Cardiac fibroblast (primary cell): ENCODE measurements at places on chromosomes 12 and 14.

DNA sequence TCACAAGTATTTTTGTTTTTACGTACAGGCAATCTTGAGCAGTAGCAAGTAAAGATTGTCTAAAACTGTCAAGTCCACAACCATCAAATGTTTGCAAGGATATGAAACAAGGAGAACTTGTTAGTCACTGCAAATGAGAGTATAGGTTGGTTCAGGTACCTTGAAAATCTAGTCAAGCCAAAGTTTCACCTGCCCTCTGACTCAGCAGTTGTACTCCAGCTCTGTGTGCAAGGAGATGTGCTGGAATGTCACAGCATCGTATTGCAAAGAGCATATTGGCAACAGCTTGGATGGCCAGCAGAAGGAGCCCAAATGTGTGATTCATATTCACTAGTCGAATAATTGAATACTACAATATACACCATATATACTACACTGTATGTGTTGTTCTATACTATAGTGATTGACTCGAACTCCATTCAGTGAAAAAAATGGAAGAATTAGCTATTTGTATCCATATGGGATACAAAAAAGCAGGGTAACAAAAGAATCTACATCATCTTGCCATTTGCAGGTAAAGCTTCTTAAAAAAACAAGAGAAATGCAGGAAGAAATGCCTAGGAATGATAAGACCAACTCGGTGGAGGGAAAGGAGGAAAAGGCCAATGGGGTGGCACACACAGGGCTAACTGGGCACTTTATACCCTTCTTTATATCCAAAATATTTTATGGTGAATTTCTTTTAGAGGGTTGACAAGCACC is 44.0 kb downstream of the EID3 start:
- peak; percentile 31 for DNase-seq

- DNase-seq: peak; percentile 22
Observed at GRCh38 chr12:89636776-89637160, 71.9 kb downstream of the ATP2B1 start.

- no peak for DNase-seq
Observed at GRCh38 chr14:100674897-100675619, 51.6 kb upstream of the DLK1 start.

DNA sequence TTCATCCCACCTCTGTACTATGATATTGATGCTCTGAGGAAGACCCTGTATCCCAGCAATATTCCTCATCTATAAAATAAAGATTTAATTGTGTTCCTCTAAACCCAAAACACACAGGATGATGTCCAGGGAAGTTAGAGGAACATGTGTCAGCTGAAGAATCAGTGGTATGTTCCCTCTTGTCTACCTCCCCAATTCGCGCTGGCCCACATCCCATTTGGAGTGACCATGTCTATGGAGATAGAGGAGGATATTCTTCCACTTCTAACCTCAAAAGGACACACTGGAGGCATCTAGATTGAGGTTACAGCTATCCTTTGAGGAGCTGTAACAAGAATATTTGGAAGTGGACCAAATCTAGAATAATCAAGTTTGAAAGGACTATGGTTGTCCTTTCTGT is 1.3 kb upstream of the APOLD1 start:
- no peak for DNase-seq

DNA sequence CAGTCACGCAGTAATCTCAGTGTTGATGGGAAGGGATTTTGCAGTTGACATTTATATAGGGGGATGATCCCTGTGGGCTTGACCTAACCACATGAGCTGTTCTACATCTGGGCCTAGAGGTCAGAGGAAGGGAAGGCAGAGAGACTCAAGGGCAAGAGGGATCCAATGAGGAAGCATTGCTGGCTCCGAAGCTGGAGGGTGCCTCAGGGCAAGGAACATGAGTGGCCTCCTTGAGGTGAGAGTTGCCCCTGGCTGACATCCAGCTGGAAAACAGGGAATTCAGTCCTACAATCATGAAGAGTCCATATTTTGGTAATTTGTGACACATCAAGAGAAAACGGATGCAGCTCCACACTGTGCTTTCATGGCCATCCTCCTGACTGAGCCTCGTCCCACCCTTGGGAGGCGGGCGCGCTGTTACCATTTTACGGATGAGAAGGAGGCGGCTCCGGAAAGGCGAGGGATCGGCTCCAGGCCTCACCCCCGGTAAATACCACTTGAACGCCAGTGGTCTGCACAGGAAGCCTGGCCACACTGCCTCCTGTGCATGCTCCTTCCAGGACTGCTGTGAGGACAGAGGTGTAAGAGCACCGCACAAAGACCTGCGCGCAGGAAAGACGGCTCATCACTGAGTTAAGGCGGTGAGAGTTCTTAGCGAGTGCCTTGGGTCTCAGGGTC is 18.5 kb upstream of the FKBP4 start:
- no peak for DNase-seq

- DNase-seq: no peak
Observed at GRCh38 chr14:77964586-77964985, 164.7 kb downstream of the ADCK1 start.

GRCh38 chr12:90682398-90682797 is 272.6 kb downstream of the CCER1 start:
- DNase-seq: peak; percentile 4

GRCh38 chr14:50055461-50056228 is 60.7 kb downstream of the VCPKMT start:
- DNase-seq: no peak

DNA sequence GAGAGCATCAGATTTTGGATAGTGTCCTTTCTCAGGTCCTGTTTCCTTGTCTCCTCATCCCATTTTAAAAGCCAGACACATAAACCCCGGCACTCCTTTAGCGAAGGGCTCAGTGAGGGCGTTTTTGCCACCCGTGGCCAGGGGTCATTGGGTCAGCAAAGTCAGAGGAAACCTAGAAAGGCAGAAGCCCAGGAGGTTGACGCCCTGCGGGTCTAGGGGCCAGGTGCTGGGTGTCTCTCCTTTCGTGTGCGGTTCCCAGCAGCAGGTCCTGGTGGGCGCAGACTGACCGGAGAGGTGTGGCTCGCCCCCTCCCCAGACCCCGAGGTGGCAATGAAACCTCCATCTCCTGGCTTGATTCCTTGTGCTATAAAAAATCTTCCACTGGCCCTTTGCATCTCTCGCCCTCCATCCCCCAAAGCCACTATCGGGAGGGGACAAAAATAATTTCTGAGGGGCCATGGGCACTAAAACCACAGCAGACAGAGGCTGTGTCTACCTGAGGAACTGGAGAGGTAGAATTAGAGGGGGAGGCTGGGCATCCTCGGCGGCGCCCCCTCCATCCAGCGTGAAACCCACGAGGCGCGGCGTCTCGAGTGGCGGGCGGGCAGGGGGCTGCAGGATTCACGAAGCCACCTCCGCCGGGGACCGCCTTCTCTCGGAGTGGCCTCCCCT is 858 bp upstream of the FRMD6 start:
- DNase-seq: peak; percentile 43

DNA sequence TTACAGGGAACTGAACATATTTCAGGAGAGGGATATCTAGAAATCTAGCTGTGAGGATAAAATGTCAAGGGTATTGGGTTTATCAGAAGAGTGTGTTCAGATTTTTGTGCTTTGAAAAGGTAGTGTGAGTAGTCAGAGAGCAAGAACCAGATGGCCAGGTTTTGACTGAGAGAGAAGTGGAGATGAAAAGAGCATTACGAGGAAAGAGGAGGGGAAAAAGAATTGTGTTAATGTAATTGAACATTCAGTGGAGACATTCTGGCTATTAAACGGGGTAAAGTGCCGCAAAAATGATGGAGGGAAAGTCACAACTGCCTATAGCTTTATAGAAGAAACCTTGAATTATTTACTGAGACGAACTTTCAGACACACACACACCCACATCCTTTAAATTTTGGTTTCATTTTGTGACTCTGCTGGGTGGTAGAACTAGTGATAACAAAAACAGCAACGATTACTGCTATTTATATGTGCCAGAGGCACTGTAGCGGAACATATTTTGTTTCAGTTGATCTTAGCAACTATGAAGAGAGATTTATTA is 213.6 kb downstream of the ERC1 start:
- peak; percentile 39 for DNase-seq

- peak; percentile 76 for DNase-seq
Observed at GRCh38 chr12:122880668-122881067, 15.3 kb downstream of the VPS37B start.
